Activated CD4-positive, alpha-beta T cell treated with anti-CD3 and anti-CD28 coated beads, Interleukin-2, amount 50 U/mL, for 48 hours (primary cell): ENCODE measurements at places on chromosomes 3 and 15.

- no peak for DNase-seq
These were observed 45.5 kb downstream of the SATB1 start for GRCh38 chr3:18379647-18380046.

GRCh38 chr15:75842722-75843677, at the start of gene UBE2Q2:
TSS of gene UBE2Q2 (plus strand) at chr15:75843447. CDS start at chr15:75843667, 220 bp downstream.
- peak; percentile 77 for DNase-seq

DNA sequence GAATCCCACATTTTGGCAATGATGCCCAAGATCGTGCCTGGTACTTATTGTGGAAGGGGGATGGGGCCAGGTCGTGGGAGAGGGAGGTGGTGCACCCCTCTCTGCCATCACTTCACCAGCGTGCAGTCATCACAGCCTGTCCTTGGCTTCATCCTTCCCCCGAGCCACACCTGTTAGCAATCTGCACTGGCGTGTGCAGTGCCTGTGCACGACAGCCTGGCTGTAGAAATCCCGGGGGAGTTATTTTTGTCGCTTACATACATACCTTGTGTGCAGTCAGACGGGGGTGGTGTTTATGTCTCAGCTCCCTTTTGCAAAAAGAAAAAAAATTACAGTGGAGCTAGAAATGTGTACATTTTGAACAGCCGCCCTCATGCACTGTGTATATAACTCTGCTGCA, 216.0 kb downstream of the TLE3 start:
- DNase-seq: no peak

DNA sequence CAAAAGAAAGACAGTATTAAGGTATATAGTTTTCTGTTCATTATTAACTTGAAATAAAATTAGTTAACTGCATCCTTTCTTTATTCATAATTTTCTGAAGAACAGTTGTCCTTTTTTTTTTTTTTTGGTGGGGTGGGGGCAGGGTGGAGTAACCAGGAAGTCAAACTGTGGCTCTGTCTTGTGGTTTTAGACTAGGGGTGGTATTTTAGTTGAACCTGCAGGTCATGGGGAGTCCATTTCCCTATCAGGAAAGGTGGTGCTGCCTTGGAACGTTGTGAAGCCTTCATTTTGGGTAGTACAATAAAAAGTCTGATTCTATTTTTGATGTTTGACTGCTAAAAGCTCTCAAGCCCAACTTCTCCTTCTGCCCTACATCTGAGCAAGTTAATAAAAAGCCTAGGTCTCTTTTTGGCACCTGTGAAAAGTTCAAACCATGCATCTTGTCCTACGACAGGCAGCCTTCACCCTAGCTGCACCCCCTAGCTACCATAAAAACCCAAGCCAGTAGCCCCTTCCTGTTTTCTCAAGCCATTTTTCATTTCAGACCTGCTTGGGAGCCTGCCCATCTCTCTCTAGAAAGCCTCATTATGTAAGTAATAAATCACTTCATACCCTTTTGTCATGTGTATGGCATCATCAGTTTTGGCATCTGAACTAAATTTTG, 31.2 kb upstream of the RIOX2 start:
- no peak for DNase-seq

GRCh38 chr3:7754653-7755441, 746.8 kb upstream of the LMCD1 start:
- DNase-seq: no peak

DNA sequence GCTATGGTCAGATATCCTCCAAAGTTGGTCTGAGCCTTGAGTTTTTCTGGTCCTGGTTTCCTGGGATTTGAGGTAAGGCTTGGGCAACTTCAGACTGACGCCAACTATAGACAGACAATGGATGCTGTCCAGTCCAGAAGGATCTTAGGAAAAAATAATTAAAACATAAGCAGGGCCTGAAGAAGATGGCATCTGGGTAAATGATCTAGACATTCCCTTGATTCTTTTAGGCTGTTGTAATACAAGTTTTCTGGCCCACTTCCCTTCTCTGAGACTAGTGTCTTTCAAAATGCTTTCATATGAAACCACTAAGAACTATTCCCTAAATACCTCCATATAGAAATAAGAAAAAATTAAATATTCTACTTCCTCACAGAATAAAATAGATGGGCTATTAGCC, 47.7 kb upstream of the PLXND1 start:
- DNase-seq: no peak

DNA sequence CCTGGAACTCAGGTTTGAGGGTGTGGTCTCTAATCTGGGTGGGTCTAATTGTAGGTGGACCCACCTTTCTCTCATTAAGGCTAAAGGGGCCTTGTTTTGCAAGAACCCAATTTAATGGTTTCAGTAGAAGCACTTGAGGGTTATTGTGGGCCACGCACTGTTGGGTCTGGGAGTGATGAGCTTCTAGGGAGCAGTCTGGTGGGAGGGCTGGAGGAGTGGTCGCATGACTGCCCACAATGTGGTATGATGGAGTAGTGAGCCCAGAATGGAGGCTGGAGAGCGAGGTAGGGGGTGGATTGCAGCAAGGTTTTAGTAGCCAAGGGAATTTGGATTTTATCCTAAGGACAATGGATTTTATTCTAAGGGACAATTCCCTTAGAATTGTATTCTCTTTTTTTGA, 2.7 kb downstream of the TATDN2 start:
- no peak for DNase-seq
